Endothelial cell of umbilical vein (primary cell): ENCODE measurements at places on chromosomes 6 and 20.

DNA sequence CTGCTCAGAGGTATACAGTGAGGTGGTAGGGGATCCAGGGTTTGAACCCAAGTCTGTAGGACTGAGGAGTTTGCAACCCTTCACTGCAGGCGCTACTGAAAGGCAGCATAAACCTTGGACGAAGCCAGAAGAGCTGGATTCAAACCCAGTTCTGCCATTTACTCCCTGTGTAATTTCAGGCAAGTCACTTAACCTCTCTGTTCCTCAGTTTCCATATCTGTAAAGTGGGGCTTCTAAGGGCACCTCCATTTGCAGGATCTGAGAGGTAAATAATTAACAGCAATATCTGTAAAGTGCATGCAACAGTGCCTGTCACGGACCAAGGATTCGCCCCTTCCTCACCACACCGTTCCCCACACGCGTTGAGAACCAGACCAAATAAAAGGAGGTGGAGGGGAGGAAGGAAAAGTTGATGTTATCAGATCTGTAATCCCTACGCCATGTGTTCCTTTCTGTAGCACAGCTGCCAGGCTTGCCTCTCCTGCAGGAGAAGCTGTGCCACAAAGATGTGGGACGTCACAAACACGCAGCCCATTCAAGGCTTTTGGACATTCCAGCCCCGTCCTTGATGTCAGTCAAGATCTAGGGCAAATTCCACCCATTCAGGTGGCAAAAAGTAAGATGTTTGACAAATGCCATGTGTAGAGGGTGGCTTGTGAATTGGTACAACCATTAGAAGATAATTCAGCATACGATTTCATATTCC lies 9.8 kb downstream of the RIPOR3 start:
- DNase-seq, result no peak

DNA sequence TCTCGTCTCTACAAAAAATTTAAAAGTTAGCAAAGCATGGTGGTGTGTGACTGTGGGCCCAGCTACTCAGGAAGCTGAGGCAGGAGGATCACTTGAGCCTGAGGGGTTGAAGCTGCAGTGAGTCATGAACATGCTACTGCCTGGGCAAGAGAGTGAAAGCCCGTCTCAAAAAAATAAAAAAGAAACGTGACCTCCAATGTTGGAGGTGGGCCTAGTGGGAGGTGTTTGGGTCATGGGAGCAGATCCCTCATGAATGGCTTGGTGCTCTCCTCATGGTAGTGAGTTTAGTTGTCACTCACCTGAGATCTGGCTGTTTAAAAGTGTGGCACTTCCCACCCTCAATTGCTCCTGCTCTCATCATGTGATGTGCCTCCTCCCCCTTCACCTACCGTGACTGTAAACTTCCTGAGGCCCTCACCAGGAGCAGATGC lies 24.3 kb downstream of the RBL1 start:
- DNase-seq, result no peak

DNA sequence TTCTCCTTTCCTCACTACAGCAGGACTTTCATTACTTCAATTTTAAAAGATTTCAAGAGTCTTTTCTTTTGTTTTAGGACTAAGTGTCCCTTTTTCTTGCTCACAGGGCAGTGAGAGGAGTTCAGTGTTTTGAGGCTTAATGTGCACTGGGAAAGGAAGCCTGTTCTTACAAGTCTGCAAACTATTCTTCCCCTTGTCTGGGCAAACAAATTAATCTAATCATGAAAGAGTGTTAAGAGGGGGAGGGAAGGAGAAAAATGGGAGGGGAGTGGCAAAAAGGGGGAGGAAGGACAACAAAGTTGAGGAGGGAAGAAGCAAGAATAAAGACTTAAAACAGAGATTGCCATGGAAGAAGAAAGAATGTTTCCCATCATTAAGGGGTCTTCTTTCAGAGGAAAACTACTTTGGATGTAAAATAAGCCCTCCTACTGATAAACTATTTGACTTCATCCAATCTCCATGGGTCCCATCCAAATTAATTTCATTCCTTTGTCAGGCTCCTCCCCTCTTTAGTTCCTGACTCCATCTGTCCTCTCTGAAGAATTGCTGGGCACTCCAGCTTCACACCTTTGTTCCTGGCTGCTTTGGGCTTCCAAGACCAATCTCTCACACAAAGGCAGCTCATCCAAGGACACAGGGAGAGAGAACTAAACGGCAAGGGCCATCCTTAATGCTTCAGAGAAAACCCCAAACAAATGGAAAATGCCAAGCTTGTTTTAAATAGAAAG lies 244.5 kb downstream of the TPBG start:
- DNase-seq, result no peak

DNA sequence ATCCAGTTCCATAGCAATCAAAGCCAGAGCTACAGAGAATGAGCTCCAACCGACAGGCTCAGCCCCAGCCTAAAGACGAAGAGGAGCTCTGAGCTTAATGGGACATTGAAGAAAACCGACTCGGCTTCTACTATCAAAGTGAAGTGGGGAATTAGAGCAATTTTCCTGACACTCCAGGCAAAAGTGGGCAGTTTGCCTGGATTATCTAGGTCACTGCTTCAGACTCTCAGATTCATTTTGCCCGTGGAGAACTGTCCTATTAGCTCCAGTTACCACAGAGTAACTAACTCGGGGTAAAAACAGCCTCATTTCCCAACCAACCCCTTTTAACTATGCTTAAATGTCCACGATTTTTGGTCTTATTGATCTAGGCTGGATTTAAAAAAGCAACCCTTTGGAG lies 592.1 kb upstream of the NRSN1 start:
- DNase-seq, result no peak

GRCh38 chr6:12944001-12944400 lies 227.4 kb downstream of the PHACTR1 start:
- DNase-seq, result no peak

GRCh38 chr20:47373206-47373733 lies 16.8 kb upstream of the ZMYND8 start:
- DNase-seq, result no peak

DNA sequence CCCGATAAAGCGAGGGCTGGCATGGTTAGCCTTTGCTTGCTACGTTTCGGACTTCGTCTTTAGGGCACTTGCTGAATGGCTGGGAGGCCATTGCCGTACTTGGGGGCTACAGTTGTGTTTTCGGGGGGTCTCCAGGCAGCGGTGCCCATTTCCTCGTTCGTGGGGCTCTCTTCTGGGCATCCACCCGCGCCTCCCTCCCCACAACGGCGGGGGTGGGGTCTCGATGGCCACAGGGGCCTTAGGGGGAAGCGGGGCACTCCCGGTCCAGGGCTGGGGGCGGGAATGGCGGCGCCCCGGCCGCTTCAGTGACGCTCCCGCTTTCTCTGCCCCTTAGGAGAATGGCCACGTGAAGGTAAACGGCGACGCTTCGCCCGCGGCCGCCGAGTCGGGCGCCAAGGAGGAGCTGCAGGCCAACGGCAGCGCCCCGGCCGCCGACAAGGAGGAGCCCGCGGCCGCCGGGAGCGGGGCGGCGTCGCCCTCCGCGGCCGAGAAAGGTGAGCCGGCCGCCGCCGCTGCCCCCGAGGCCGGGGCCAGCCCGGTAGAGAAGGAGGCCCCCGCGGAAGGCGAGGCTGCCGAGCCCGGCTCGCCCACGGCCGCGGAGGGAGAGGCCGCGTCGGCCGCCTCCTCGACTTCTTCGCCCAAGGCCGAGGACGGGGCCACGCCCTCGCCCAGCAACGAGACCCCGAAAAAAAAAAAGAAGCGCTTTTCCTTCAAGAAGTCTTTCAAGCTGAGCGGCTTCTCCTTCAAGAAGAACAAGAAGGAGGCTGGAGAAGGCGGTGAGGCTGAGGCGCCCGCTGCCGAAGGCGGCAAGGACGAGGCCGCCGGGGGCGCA lies 2.4 kb downstream of the MARCKS start:
- DNase-seq, result peak; percentile 28

GRCh38 chr20:61352346-61353260 lies 100.5 kb downstream of the CDH4 start:
- no peak for DNase-seq

DNA sequence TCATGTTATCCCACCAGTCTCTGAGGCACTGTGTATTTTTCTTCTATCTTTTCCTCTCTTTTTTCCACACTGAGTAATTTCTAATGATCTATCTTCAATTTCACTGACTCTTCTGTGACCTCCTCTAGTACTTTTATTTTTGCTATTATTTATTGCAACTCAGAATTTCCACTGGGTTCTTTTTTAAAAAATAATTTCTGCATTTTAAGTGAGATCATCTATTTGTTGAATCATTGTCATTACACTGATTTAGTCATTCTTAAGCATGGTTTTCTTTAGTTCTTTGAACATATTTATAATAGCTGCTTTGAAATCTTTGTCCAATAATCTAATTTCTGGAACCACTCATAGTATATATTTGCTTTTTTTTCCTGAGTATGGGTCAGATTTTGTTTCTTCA lies 96.7 kb upstream of the SLC22A16 start:
- no peak for DNase-seq

GRCh38 chr6:116208056-116208785 lies 45.7 kb downstream of the TSPYL4 start:
- no peak for DNase-seq

DNA sequence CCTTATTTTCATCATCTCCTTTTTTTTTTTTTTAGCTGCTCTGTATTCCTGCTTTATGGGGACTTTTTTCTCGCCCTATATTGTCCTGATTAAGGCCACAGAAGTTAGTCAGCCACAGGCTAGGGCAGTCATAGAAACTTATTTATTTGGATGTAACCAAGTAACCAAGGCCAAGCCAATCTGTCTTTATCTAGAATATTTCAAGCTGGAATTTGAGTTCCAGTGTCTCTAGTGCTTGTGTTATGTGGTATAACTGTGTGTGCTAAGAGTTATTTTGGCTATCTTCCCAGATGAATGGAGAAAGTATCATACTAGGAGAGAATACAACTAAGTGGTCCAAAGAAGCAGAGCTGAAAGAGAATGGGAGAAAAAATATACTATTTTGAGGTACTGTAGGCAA lies 751.5 kb downstream of the CBLN4 start:
- no peak for DNase-seq

- DNase-seq, result no peak
Measured at GRCh38 chr6:168575346-168576098, 134.5 kb downstream of the SMOC2 start.

DNA sequence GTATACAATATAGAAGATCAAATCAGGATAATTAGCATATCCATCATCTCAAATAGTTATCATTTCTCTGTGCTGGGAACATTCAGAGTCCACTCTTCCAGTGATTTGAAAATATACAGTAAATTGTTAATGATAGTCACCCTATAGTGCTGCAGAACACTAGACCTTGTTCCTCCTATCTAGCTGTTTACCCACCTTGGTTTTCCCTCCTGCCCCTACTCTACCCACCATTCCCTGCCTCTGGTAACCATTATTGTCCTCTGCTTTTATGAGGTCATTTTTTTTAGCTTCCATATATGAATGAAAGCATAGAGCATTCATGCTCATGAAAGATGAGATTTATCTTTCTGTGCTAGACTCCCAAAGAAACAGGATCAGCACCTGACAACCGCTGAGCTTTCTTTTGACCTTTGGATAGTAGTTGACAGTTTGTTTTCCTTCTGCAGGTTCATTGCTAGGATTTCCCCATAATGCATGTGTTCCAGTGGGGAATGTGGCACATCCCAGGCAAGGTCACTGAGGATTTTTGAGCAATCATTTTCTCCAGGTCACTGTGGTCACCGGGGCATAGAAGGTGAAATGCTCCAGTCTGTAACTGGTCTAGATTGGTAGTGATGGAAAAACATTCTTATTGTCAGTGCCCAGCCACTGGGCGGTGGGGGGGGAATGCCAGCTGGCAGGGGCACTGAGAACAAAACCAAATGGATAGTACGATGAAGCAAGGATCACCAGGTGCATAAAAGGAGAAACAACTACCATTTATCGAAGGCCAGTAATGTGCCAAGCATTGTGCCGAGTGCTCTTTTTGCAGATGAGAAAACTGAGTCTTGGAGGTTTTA lies 33.6 kb upstream of the BCAS1 start:
- DNase-seq, result no peak

- DNase-seq, result peak; percentile 27
Measured at GRCh38 chr20:46308258-46309157, at the start of gene CDH22. CDH22 (minus strand) TSS chr20:46308498; CDS start chr20:46251294, 57,204 bp downstream.

GRCh38 chr20:23629542-23630391 lies 8.0 kb downstream of the CST3 start:
- DNase-seq, result peak; percentile 30

DNA sequence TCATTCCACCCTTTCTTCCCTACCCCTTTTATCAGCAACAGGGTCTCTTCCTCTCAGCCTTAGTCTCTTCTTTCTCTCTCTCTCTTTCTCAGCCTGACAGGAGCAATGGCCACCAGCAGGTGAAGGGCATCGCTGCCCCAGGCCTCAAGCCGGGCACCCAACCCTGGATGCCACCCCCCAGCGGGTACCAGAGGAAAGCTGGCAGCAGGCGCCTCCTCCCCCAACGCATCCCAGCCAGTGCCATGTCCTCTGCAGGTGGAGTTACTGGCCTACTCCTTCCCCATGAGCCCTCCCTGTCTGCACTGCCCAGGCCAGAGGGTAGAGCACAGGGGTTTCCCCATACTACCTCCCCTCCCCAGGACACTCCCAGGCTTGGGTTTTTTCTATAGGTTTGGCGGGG lies 32.2 kb downstream of the EIF2S2 start:
- DNase-seq, result no peak

DNA sequence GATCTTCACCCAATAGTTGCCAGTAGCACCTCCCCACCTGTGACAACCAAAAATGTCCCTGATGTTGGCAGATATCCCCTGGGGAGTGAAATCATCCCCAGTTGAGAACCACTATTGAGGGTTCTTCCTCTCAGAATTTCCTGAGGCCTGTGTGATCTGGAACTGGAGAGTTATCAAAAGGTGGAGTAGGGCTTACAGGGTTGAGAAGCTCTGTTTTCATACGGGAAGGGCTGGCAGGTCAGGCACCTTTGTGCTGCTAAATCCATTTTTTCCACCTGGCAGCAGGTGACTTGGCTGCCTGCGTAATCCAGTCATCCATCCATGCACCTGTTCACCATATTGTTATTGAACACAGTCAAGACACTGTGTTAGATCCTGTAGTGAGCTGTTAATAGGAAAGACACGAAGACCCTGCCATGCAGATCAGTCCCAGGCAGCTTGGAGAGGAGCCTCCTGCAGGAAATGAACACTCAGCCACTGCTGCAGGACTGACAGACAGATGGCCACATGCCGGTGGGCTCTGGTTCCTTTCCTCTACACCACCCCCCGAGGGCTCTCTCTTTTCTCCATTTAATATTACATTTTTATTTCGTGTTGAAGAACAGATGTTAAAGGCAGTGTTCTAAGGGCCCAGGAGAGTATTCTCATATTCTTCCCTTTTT lies 5.4 kb downstream of the DUSP22 start:
- no peak for DNase-seq

DNA sequence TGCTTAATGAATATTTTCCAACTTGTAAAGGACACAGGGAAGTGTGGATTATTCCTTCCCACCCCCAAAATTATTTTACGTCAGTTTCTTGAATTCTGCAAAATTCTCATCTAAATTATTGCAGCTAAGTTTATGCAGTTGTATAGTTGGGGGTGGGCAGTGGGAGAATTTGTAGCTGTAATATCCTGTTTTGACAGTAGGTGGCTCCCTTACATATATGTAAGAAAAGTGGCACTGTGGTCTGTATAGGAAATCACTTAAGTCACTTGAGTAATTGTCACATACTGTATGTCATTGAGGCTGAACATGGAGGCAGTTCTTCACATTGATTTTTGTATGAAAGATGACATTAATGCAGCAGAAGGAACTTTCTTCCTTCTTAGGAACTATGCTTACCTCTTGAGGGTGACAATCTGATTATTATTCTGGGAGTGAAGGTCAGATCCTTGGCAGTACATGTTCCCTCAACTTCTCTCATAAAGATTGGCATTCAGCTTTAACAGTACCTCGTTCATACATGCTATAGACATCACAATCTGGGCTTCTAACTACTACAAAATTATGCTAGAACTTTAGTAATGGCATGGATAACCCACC lies 14.6 kb upstream of the CFAP206 start:
- DNase-seq, result peak; percentile 73

- DNase-seq, result no peak
Measured at GRCh38 chr6:99711302-99711701, 104.7 kb downstream of the PRDM13 start.
